Osteocyte (in vitro differentiated cells): ENCODE measurements at places on chromosomes 4 and X. TPM values are rescaled to one million over a fixed set of nuclear protein-coding genes. Genes with fewer than 3 reads are reported as not detected.

DNA sequence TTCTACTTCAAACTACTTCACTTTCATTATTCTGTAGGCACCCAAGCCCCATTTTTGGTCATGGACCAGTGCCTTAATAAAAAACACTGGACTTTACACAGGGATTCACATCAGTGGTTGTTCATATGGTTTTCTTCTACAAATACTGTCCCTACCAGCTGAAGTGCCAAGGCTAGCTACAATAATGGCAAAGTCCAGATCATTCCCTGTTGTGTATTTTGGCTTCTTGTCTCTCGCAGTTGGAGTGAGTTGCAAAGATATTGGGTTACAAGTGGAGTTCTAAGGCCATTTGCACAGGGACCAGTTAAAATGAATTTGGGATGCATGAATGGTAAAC is 16.7 kb upstream of the ANKRD17 start:
- H3K36me3 ChIP-seq = peaks cover 15% of the 10 kb centered on the region
- no peaks in the 10 kb centered on the region for H3K27me3 ChIP-seq
- peaks cover 6% of the 10 kb centered on the region for H3K4me1 ChIP-seq
- DNase-seq = no peak
- H3K4me3 ChIP-seq = no peak overlapping the region

DNA sequence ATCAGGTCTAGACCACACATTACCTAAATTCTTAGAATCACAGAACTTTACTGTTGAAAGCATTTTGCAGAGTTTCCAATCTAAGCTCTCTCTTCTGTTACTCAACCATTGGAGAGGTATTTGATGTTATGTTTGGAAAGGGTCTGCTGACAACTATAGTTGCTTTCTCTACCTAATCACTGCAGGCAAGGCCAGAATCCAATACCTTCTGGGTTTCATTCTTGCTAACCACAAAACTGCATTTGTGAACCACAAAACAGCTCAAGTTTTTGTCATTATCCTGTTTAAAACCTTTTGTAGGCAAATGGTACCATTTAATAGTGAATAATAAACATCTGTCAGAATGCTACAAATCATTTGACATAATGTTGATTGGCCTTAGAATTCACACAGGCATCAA is 380.1 kb downstream of the GASK1B start:
- H3K36me3 ChIP-seq = no peaks in the 10 kb centered on the region
- DNase-seq = no peak

- no peak overlapping the region for H3K4me3 ChIP-seq
- H3K4me1 ChIP-seq = no peaks in the 10 kb centered on the region
- no peaks in the 10 kb centered on the region for H3K27me3 ChIP-seq
Measured at GRCh38 chrX:72102126-72102525, 29.6 kb downstream of the RTL5 start.

GRCh38 chr4:94454405-94454804 is 2.7 kb downstream of the PDLIM5 start:
- peak overlapping the region; percentile 95 for H3K4me3 ChIP-seq
- peaks cover 27% of the 10 kb centered on the region for H3K36me3 ChIP-seq
- peaks cover 50% of the 10 kb centered on the region for H3K4me1 ChIP-seq
- H3K27me3 ChIP-seq = no peaks in the 10 kb centered on the region
- no peak for DNase-seq

- DNase-seq = no peak
- no peaks in the 10 kb centered on the region for H3K27me3 ChIP-seq
Measured at GRCh38 chr4:77092975-77093374, 17.2 kb upstream of the CCNI start.

GRCh38 chr4:41076481-41076880 is 137.9 kb downstream of the APBB2 start:
- no peak overlapping the region for H3K27ac ChIP-seq
- peaks cover 8% of the 10 kb centered on the region for H3K36me3 ChIP-seq
- H3K4me3 ChIP-seq = no peak overlapping the region
- peaks cover 54% of the 10 kb centered on the region for H3K4me1 ChIP-seq
- DNase-seq = no peak
- no peaks in the 10 kb centered on the region for H3K27me3 ChIP-seq

GRCh38 chr4:122845066-122845465 is 18.4 kb downstream of the FGF2 start:
- peaks cover 29% of the 10 kb centered on the region for H3K4me1 ChIP-seq
- no peak for DNase-seq
- H3K27ac ChIP-seq = no peak overlapping the region
- peaks cover 28% of the 10 kb centered on the region for H3K36me3 ChIP-seq
- no peaks in the 10 kb centered on the region for H3K27me3 ChIP-seq
- no peak overlapping the region for H3K4me3 ChIP-seq

LPAR4 gene
- 2.4 and 2.6 TPM in 2 replicates for total RNA-seq

XIAP gene
- 52.7 and 56.3 TPM in 2 replicates for total RNA-seq
